ENCODE measurements at places on chromosomes 3 and 15.

- DNase-seq = no peak
Measured at GRCh38 chr15:71601038-71601834, 209.1 kb upstream of the NR2E3 start.

GRCh38 chr3:158111861-158112260 is 2.0 kb downstream of the RSRC1 start:
- no peak for DNase-seq

GRCh38 chr3:55827786-55828185 is 340.7 kb upstream of the WNT5A start:
- no peak for DNase-seq

DNA sequence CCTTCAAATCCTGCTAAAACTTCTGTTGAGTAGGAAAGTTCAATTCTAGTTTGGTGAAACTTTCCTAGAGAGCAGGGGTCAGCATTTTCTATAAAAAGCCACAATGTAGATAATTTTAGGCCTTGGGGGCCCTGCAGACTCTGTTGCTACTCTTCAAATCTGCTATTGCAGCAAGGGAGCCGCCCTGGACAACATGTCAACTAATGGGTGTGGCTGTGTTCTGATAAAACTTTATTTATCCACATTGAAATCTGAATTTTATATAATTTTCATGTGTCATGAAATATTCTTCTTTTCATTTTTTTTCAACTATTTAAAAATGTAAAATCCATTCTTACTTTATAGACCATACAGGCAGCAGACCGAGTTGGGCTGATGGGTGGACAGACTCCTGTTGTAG is 67.4 kb upstream of the SAMMSON start:
- no peak for DNase-seq

DNA sequence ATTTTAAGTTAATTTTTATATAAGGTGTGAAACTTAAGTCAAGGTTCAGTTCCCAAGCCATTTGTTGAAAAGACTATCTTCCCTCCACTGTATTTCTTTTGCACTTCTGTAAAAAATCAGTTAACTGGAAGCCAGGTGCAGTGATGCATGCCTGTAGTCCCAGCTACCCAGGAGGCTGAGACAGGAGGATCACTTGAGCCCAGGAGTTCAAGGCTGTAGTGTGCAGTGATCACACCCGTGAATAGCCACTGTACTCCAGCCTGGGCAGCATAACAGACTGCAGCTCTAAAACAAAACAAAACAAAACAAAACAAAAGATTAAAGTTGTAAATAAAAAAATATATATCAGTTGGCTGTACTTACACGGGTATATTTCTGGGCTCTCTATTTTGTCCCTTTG is 33.1 kb upstream of the SEC22A start:
- DNase-seq = no peak

DNA sequence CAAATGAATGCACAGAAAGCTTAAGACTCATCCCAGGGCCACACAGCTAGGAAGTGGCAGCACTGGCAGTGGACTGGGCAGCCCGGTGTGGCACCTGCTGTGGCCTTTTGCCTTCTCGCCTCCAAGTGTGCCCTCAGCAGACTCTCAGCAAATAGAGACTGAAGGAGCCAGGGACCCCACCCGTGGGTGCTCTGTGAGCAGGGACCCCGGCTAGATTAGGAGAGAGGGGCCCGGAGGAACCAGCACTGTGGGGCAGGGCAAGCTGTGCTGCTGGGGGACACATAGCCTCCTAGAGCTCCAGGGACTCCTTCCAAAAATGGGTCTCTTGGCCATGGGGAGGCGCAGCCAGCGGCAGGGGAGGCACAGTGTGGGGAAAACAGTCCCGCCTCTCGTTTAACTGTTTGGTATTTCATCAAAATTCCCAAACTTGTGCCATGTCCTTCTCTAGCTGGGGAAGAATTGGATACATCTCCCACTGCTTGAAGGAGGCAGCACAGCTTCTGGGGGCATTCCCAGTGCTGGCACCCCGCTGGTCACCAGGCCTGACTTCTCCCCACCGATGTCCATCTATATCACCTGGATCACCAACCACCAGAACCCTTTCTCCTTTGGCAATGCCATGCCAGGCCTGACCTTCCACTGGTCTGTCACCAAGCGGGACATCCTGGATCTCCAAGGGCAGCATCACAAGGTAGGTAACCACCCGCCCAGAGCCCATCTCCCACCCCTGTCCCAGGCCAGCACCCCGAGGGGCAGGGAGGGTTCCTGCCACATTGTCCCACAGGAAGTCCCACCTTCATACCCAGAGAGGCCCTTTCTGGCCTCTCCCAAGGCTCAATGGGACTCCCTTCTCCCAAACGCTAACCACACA is 12.0 kb upstream of the TXNRD3 start:
- no peak for DNase-seq

DNA sequence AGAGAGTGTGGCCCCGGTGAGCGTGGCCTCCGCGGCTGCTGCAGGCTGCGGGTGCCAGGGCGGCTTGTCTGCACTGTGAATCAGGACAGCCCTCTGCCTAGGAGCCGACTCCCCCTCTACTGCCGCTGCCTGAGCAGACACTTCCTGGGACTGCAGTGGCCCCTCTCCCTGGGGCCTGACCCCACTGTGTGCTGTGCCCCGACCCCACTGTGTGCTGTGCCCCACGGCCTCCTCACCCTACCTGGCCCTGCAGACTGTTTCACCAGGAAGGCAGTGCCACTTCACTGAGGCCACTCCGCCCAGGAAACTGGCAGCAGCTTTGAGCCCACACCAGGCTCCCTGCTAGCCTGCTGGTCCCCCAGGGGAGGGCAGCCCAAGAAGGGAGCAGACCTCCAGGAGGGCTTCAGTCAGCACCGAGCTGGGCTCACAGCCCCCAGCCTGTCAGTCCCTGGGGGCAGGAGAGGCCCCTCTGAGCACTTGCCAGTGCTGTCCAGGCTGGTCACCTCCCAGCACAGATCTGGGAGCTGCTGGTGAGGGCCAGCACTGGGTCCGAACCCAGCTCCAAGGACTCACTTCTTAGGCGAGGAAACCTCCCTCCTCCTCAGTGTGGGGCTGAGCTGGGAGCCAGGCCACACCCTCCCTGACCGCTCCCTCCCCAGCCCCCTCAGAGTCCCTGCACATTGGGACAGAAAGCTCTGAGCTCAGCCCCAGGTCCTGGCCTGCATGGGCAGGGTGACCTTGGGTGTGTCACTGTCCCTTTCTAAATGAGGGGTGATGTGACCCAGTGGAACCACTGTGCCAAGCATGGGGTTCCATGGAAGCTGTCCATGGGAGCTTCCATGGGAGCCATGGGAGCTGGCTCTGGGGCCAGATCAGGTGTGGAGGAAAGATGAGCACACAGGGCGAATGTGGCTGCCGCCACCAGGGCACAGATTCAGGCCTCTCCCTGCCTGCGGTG is 56.8 kb downstream of the DNAJB8 start:
- no peak for DNase-seq

GRCh38 chr3:78857494-78858111 is 910.2 kb downstream of the ROBO1 start:
- DNase-seq = no peak

DNA sequence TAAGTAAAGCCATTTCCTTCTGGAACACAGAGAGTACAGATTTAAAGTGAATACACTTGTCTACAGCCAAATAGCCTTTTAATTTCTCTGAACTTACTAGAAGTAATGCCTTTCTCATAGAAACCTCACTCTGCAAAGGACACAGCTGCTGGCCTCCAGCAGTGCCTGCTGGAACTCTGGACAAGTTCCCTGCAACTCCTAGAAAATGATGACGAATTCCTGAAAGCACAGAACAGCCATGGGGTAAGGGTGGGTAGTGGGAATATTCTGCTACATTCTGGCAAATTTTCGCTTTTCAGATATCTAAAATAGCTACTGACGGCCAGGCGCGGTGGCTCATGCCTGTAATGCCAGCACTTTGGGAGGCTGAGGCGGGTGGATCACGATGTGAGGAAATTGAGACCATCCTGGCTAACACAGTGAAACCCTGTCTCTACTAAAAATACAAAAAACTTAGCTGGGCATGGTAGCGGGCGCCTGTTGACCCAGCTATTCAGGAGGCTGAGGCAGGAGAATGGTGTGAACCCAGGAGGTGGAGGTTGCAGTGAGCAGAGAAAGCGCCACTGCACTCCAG is 34.4 kb downstream of the RYK start:
- no peak for DNase-seq

- no peak for DNase-seq
Measured at GRCh38 chr3:134693804-134694203, 43.0 kb upstream of the KY start.

DNA sequence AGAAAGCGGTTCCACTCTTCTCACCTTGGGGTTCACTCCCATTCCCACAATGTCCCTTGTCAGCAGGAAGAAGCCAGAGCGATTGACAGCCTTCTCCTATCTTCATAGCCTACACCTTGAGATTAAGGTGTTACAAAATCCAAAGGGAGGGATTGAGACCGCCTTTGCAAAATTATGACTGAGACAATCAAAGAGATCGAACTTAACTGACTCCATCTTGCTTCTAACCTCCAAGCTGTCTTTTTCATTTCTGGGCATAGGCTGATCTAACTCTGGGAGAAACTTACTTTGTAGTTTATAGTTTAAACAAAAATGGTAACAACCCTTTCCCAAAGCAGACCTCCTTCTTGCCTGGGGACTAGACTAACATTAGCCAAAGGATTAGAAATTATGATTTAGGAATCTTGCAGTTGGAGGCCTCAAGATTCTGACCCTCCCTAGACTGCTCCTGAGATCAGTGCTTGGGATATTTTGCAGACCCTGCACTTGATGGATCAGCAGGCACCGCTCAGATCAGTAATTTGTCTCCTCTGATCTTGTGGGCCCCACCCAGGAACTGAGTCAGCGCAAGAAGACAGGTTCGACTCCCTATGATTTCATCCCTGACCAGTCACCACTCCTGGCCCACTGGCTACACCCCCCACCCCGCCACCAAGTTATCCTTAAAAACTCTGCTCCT is 40.0 kb downstream of the PAQR5 start:
- no peak for DNase-seq

GRCh38 chr15:63473999-63474809 is 30.2 kb upstream of the USP3 start:
- no peak for DNase-seq

DNA sequence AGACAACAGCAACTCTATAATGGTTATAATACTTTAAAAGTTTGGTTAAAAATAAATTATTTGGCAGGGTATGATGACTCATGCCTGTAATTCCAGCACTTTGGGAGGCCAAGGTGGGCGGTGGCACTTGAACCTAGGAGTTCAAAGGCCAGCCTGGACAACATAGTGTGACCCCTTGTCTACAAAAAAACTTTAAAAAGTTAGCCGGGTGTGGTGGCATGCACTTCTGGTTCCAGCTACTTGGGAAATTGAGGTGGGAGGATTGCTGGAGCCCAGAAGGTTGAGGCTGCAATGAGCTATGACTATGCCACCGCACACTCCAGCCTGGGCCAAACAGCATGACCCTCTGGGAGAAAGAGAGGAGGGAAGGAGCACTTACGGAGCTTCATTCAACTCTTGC is 7.7 kb upstream of the TRPC1 start:
- no peak for DNase-seq

DNA sequence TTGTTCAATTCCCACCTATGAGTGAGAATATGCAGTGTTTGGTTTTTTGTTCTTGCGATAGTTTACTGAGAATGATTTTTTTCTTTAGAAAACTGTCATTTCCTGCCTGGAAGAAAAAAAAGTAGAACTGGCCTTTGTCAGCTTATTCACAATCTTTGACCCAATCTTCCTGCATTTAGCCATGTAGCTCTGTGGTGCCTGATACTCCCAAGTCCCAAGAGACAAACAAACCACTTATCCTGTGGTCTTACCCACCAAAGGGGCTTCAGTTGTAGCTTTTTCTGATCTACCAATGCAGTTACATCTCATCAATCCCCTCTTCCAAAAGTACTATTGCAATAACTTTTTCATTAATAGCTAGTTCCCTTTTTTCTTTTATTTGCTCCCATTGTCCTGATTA is 444.6 kb downstream of the GRM7 start:
- DNase-seq = no peak

DNA sequence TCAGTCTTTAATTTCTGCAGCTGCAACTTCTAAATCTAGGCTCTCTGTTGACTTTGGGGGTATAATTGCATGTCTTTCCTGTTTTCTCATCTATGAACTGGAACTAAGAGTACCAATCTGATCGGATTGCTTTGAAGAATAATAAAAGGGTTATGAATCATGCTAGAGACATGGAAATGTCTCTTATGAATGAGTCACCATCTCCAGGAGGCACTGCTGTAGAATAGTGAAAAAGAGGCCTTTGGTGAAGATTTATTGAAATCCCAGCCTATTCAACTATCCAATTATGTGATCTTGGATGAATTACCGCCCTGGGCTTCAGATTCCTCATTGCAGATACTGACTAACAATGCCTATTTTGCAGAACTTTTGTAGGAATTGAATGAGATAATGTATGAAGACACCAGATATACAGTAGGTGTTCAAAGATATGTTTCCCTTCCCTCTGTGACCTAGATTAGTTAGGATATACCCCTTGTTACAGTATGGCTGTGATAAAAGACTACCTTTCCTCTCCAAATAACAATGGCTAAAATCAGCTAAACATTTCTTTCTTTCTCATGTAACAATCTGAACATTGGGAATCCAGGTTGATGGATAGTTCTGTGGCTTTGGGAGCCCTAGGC is 11.5 kb upstream of the CMTM8 start:
- DNase-seq = no peak

- no peak for DNase-seq
Measured at GRCh38 chr15:48144889-48145288, 24.1 kb downstream of the SLC24A5 start.

- no peak for DNase-seq
Measured at GRCh38 chr15:62647843-62648505, 394.6 kb upstream of the TPM1 start.

GRCh38 chr15:76058714-76059319 is 968 bp upstream of the TMEM266 start:
- no peak for DNase-seq

DNA sequence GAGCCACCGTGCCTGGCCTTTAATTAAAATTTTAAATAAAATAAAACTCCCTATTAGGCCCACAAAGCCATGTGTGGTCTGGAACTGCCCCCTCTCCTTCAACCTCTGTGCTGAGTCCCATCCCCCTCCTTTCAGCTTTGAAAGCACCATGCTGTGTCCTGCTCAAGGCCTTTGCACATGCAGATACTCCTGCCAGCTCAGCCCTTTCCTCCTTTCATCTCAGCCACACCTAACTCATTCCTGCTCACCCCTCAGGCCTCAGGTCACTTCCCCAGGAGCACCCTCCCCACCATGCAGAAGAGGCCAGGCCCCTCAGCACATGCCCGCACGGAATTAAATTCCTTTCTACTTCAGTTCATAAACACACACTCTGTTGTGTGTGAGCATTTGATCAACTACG is 28.1 kb downstream of the ATRIP start:
- DNase-seq = no peak

DNA sequence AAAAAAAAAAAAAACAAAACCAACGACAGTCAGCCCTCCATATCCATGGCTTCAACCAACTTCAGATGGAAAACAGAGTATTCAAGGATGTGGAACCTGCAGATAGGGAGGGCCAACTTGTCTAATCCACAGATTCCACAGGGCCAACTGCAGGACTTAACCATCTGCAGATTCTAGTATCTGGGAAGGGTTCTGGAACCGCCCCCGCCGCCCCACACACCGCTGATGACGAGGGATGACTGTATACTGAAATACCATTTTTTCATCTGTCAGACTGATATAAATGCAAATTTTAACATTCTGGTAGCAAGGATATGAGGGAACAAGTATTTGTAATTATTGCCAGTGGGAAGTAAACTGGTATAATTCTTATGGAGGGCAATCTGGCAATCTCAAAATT is 29.5 kb downstream of the ADPGK start:
- DNase-seq = no peak
